NCI-H1930 (cell line): ENCODE measurements at places on chromosomes 4 and X.

DNA sequence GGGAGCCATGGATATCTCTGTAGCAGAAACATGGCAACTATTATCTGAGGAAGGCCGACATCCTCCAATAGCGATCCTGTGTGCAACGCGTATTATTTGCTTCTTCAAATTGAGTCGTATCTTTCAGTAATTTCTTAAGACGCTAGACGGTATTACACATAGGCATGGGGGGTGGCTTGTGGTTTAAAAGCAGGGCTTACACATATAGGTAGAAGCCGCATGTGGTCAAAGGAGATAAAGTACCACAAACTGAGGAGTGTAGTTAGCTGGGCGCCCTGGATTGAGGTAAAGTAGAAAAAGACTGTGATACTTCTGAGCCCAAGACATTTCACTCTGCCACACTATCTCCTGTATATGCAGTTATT lies 94.6 kb downstream of the SORBS2 start:
- no peak for DNase-seq

- DNase-seq = no peak
Observed at GRCh38 chrX:119981286-119982070, 37.9 kb upstream of the NKAP start.

DNA sequence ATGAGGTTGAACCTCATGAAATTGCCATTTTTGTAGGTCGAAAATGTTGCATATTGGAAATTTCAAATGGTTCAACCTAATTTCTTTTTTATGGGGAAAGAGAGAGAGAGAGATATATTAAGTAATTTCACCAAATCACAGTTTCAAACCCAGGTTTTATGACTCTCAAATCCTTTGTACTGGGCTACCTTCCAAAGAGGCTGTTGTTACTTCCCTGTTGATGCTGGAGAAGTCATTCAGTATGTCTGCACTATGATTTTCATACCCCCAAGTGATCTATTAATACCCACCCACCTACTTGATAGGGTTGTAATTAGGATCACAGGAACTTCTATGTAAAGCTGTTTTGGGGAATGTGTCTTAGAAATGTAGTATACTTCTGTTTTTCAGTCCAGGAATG lies 109.9 kb downstream of the ZNF330 start:
- DNase-seq = no peak

DNA sequence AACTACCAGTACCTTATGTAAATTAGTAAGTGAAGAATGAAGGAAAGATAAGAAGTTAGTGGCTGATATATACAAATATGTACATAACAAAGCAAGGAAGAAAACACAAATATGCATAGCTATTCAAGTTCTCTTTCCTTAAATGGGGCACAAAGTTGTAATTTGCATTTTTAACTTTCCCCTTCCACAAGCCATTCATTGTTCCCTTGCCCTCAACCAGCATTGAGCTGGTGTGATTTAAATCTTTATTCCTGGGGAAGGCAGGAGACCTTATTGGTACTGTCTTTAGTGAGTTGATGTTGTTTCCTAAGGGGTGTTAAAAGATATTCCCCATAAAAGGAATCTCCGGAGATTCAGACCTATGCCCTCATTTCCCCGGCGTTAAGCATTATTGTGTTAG lies 735.3 kb downstream of the PCDH18 start:
- DNase-seq = no peak

DNA sequence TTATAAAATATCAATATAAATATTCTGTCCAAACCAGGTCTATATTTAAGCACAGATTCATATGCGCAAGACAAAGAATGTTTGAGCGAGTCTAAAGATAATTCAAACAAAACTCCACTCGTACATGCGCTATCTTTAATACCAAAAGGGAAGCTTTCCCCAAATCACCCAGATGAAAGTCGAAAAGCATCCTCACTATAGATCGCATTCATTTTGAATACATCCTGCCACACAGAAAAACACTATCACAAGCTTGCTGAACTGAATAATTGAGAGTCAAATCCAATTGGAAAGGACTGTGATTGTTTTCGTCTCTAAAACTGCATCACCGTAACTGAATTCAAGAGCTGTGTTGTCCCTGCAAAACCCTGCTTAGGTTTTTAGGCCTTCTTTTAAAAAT lies 685 bp downstream of the TASL start:
- no peak for DNase-seq

DNA sequence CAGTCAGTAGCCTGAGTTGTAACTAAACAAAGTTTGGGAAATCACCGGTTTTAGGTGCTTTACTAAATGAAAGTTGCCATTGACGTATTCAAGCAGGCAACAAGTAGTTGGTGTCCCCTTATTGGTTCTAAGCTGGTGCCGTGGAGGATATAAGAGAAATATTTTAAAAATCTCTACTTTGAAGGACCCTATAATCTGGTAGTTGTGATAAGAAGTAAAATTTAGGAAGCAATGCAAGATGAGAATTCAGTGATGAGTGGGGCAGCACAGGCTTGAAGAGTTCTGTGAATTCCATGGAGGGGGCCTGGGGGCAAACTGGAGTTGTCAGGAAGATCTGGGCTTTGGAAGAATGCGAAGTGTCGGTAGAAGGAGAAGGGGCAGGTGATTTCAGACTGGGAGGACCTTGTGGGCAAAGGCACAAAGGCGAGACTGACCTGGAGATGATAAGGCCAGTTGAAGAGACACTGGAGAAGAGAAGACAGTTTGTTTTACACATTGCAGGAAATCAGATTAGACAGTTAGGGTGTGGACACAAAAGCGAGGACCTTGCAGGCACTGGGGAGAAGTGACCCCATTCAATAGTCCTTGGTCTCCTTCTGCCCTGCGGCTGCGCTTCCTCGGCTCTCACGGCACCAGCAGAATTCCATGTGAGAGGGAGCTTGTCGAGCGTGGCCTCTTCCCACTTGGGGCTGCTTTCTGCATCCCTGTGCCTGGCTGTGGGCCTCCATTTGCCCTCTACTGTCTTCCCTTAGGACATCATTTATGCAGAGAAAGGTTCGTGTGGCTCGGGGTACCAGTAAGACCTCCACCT lies 1.3 kb downstream of the RHOH start:
- no peak for DNase-seq

DNA sequence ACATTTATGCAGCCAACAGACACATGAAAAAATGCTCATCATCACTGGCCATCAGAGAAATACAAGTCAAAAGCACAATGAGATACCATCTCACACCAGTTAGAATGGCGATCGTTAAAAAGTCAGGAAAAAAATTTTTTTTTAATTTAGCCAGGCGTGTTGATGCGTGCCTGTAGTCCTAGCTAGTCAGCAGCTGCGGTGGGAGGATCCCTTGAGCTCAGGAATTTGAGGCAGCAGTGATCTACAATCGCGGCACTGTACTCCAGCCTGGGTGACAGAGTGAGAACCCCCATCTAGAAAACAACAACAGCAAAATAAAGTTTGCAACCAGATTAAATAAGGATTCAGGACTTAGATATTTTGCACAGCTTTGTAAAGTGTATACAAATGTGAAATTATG lies 65.7 kb upstream of the ALG13 start:
- DNase-seq = no peak

DNA sequence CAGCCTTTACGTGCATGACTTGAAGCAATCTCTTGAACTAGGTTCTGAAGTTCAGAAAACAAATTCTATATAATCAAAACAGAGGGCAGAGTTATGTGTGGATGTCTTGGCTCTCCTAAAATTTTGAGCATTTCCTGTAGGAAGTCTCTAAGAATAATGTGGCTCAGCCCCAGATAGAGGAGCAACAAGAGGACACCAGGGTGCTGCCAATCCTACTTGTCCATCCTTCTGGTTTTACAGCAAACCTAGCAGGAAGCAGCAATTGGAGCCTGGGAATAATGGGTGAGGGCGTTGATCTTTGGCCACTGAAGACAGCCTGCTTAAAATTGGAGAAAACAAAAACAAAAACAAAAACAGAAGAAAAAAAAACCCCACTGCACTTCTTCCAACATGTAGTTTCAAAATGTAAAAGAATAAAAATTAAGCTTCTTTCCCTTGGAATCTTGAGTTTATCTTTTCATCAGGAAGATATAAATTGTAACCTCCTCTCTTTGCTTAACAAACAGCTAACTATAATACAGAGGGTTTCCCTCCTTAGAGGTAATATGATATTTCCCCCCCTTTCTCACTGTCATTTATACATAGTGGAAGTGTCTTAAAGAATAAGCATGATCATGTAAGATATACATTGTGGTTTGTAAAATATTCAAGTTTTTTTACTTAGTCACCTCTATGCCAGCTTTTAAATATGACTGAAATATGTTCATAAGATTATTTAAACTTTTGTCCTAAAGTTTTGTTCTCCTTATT lies 130.6 kb downstream of the FBXO8 start:
- no peak for DNase-seq

DNA sequence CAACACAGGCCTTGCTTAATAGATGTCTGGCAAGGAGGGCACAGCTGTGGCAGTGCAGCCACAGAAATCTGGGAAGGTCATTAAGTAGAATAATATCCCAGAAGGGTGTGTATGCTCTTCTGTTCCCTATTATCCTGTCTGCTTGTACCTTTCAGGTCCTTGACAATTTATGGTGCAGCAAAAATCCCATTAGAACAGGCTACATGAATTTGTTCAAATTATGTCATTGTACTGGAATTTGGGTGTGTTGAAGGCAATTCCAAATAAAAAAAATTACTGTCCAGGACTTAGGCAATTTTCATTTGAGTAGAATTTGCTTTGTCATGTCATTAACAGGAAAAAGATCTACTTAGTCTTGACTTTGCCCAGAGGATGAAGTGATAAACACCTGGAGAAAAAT lies 192.1 kb downstream of the IDS start:
- DNase-seq = no peak

GRCh38 chr4:912548-913279 lies 19.4 kb downstream of the GAK start:
- DNase-seq = no peak

GRCh38 chr4:660401-660800 lies 13.7 kb downstream of the ATP5ME start:
- no peak for DNase-seq

DNA sequence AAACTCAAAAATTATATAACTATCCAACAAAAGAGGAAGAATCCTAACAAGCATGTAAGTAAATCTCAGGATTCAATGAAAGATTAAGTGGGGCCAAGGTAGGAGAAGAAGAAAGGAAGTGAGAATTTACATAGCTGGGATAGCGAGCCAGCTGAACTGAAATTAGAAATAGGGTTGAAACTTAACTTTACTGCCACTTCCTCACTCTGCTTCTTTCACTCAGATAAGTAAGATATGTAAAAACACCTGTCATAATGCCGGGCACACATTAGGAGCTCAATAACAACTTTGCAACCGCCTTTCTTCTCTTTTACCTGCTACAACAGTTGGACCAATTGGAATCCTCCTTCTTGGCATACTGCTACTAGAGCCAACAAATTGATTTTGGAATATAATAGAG lies 129.4 kb downstream of the CNKSR2 start:
- no peak for DNase-seq

DNA sequence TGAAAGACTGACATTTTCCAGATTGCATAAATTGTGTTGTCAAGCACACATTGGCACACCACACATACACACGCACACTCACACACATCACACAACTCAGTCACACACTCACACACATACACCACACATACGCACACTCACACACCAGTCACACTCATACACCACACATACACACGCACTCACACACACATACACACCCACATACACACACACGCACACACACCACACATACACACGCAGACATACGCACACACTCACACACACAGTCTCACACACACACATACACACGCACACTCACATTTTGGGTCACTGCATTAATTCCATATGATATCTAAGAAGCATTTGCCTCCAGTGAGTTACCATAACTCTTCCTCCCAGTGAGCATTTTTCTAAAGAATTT lies 578.3 kb upstream of the FRG1 start:
- no peak for DNase-seq

GRCh38 chr4:91127831-91128230 lies 1000.6 kb downstream of the CCSER1 start:
- DNase-seq = no peak

DNA sequence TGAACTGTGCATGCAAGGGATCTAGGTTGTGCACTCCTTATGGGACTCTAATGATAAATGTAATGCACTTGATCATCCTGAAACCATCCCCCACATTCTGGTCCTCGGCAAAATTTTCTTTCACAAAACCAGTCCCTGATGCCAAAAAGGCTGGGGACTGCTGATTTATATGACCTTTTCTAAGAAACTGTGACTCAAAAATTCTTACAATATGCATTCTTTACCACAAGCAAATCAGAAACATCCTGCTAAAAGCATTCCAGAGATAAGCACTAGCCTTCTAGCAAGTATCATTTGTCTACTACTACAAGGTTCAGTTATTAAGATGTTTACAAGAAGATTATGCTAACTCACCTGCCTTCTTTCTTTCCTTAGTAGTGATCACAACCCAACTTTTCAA lies 166.5 kb upstream of the PCDH7 start:
- no peak for DNase-seq

GRCh38 chr4:73539386-73539785 lies 57.8 kb downstream of the AFM start:
- no peak for DNase-seq

DNA sequence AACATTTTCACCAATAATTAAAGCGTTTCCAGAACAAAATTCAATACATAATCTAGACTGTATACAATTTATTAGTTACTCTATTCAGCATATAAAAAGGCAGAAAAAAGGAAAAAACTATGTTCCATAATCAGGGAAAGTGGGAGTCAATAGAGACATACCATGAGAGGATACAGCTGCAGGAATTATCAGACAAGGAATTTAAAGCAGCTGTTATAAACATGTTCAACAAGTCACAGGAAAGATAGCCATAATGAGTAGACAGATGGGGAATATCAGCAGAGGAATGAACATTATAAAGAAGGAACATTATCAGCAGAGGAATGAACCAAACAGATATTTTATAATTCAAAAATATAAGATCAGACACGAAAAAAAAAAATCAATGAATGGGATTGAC lies 500.6 kb upstream of the RPS6KA3 start:
- no peak for DNase-seq

DNA sequence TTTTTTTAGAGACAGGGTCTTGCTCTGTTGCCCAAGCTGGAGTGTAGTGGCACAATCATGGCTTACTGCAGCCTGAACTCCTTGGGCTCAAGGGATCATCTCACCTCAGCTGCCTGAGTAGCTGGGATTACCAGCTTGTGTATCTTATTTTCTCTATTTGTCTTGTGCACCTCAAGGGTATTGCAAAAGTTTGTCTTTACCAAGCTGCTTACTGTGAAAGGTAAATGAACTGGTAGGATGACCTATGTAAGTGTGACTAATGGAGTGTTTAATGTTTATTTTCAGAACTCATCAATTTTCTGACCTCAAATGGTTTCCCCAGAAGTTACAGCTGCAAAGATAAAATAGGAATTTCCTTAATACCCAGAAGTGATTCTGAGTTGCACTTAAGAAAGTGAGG lies 5.3 kb upstream of the FGA start:
- no peak for DNase-seq

DNA sequence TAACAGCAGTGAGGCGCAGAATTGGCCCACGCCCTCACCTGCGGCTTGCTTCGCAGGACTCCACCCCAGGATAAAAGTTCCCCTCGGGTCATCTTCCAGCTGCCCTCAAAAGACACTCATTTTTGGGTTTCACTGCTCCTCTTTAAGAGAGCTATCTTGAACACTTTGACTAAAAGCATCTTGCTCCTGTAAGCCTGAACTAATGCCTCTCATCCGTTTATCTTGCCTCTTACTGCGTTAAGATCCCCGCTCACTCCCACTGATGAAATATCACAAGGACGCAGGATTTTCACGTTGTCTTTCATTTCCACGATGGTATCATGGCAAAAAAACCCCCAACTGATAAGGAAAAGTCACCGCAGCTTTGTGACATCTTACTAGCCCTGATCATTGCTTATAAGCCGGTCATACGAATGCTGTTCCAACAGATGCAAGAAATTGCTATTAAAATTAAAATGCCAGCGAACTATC lies 591 bp upstream of the ACSL4 start:
- no peak for DNase-seq
